Stimulated activated CD8-positive, alpha-beta memory T cell treated with anti-CD3 and anti-CD28 coated beads, Interleukin-7, amount 100 ng/mL, for 1 hour (primary cell): ENCODE measurements at places on chromosomes 6 and 20.

GRCh38 chr6:84853901-84854300, 89.5 kb upstream of the TBX18 start:
- DNase-seq, result no peak

DNA sequence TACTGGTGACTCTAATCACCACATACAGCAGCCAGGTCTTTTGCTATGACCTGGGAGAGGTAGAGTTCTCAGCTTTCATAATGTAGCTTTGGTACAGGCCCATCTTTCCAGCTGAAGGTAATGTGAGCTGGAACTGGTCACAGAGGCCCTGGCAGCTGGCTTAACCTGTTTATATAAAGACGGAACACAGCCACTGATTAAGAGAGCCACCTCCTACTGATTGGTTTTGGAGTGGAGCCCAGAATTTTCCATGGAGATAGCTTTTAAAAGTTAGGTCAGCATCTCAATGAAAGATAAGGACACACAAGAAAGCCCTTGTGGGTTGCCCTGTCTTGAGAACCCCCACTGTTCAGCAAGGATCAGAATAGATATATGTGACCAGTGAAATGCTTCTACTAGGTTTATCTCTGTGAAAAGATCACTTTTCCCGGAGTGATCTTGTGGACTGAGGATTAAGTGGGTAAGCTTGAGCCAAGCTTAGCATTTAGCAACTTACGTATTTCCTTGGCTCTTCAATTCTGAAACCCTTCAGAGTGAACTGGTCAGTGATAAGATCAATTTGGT, 213.7 kb upstream of the CITED2 start:
- DNase-seq, result no peak

GRCh38 chr6:81948861-81949260, 196.4 kb upstream of the TENT5A start:
- DNase-seq, result no peak

GRCh38 chr6:168367285-168367751, 47.7 kb upstream of the DACT2 start:
- DNase-seq, result no peak

DNA sequence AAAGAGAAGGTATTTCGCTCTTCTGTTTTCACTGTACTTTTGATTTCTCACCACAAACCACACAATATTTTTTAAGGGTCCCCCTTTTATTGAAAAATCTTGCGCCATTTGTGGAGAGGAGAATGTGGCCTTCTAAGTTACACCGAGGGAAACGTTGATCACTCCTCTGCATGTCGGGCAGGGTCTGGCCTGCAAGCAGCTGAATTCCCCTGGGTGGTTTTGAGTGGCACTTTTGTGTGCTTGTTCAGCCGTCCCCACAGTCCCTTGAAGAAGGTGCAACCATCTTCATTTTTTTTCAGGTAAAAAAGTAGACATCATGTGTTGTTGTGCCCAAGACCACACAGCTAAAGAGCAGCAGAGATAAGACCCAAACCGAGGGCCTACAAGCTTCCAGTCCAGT, 6.1 kb downstream of the GPR31 start:
- no peak for DNase-seq

DNA sequence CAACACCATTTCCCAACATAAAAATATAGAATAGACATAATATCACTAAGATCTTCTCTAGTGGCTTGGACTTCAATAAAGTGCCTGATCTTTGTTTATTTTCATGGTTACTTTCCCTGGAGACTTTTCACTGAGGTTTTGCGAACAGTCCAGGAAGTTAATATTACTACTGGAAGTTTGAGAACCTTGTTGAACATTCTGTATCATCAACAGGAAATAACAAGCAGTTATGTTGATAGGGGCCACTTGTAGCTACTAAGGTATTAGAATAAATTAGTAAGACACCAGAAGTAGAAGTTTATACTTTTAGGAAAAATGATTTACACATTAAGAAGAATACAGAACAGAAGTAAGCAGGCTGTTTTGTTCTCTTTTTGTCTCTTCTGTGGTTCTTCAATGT, 180.2 kb downstream of the TFAP2B start:
- no peak for DNase-seq

DNA sequence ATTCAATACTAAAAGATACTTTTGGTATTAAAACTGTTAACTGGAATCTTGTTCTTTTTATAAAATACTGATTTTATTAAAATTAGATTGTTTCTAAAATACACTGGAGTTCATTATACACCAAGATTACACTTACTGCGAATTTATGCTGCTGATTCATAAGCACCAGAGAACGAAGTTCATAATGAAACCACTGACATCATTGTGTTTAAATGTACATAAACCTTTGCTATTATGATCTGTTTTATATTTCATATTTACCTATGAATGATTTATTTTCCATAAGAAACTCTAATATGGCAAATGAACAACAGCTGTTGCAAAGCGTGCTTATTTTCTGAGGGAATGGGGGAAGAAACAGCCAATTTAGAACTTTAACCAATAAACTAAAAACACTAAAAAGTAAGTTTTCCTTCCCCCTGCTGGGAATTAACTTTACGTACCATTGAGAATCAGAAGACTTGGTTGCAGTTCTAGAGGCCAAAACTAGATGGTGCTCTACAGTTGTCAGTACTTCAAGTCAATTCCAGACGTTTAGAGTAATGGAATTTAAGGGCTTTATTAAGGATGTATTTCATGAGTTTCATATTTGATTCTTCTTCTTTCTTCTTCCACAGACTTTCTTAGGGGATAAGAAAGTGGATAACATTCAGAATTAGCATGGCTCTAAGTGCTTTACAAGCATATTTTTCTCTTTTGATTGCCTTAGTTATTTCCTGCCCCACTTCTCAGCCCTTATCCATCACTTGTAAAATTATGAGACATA, 30.8 kb upstream of the COL19A1 start:
- no peak for DNase-seq

DNA sequence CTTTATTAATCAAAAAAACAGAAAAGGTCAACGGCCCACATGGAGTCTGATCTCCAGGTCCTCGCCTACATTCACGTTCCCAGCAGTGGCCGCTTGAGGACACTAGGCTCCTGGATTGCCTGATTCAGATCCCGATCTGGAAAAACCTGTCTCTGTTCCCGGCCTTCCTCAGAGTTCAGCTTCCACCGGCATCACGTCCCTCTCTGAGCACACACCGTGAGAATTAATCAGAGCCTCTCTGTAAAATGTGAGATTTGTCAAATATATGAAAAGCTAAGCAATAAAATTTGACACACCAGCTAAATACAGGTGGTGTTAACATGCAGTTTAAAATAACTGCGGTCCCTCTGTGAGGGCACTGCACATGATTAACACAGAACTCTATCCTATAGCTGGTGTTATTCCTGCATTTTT, 122.8 kb upstream of the COL21A1 start:
- DNase-seq, result no peak

DNA sequence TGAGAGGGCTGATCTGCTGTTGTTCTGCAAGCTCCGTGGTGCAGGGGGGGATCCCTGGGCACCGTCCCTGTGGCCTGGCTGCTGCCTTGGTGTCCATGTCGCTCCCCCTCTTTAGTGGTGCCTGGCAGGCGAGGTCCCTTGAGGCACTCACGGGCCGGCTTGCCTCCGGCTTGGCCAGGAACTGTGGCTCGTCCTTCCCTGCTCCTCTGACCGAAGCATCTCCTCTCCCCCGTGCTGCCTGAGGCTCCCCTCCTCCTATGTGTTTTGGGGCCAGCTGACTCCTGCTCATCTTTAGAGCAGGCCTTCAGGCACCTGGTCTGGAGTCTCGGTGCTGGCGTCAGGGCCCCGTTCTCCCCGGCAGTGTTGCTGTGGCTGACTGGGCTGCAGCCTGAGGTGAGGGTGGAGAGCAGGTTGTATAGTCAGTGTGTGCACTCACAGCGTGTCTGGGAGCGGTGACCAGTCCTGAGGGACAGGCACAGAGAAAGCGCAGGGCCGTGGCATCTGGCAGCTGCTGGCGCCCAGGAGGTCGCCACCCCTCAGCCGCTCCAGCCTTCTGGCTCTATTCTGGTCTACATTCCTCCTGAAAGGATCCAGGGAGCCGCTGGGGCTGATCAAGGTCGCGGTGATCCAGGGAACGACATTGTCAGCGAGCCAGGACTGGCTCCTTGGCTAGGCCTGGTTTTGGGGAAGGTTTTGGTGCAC, 43.7 kb downstream of the PYGB start:
- DNase-seq, result no peak

DNA sequence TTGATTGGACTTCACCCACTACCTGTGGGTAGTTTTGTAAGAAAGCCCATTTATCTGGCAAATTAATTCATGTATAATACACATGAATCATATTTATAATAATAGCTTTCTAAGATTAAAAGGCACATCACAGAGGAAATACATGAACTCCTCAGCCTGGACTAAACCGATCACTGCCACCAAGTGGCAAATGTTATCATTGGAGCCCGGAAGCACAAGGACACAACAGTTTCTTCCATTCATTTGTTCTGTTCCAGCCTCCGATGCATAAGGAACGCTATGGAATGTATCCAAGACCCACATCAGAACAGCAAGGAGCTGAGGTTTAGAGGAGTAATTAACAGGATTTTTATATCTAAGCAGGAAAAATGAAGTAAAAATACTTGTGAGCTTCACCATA, 13.9 kb upstream of the IPCEF1 start:
- no peak for DNase-seq

- no peak for DNase-seq
These were observed 427.3 kb upstream of the FLRT3 start for GRCh38 chr20:14764511-14765369.

- DNase-seq, result no peak
These were observed 192.4 kb downstream of the BMP2 start for GRCh38 chr20:6959900-6960312.

DNA sequence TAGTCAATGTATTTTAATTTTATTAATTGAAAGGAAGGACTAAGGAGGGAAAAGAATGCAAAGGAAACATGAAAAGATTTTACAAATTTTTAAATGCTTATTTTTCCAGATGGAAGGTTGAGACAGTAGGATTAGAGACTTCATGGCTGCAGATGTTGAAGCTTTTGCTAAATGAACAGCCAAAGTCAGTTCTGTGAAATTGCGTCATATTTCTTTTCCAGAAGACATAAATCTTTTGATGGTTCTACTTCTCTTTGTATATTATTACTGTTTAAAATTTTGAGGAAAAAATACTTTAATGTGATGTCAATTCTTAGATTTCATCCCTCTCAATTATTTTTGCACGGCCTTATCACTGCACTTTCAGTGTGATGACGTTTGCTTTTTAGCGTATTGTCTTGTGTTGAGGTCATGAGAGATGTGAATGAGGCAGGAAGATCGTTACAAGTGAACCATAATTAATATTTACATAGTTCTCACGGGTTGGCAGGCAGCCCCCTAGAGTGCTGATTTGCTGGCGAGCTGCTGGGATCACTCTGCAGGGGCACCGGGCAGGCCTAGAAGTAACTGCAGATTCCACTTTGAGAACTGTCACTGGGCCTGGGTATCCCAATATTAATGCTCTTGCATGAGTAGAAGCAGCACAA, 158.1 kb downstream of the TBXT start:
- DNase-seq, result no peak

DNA sequence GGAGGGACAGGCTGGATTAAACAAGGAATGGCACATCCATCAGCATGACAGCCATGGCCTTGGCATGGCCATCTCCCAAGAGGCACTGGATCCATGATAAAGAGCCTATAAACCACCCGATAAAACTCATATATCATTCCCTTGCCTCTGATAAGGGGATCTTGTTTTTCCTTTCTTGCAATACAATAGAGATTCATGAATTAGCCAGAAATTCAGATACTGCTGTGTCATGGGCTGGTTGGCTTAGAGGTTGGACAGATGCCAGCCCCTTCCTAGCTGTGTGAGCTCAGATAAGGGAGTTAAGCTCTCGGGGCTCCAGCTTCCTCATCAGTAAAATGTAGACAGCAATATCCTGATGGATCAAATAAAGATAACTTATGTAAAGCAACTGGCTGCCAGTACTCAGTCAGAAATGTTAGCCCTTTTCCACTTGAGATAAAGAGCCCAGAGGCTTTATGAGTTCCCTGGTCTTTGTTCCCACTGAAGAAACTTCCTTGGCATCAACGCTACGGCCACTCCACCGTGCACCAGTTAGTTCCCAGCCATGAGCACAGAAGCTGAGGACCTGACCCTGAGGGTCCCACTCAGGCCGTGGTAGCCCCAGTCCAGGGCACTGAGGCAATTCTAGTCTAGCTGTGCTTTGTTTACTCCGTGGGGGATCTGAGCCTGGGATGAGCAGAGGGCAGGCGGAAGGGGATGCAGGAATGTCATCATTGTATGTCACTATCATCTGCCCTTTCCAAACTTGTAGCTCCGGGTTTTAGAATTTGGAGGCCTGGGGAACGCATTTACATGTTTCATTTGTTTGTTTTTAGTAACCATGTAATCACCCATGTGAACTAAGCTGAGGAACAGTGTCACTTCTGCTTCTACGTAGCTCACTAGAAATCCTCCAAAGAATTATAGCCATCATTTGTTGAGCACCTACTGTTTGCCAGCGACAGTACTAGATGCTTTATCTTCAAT, 67.2 kb upstream of the TBC1D7 start:
- DNase-seq, result no peak

GRCh38 chr20:24633521-24633920, 164.1 kb downstream of the SYNDIG1 start:
- DNase-seq, result no peak

GRCh38 chr6:142570221-142570671, 268.4 kb downstream of the ADGRG6 start:
- DNase-seq, result no peak

DNA sequence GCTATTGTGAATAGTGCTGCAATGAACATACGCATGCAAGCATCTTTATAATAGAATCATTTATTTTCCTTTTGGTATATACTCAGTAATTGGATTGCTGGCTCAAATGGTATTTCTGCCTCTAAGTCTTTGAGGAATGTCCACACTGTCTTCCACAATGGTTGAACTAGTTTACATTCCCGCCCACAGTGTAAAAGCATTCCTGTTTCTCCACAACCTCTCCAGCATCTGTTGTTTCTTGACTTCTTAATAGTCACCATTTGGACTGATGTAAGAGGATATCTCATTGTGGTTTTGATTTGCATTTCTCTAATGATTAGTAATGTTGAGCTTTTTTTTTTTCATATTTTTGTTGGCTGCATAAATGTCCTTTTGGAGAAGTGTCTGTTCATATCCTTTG, 208.7 kb downstream of the PHF3 start:
- no peak for DNase-seq

DNA sequence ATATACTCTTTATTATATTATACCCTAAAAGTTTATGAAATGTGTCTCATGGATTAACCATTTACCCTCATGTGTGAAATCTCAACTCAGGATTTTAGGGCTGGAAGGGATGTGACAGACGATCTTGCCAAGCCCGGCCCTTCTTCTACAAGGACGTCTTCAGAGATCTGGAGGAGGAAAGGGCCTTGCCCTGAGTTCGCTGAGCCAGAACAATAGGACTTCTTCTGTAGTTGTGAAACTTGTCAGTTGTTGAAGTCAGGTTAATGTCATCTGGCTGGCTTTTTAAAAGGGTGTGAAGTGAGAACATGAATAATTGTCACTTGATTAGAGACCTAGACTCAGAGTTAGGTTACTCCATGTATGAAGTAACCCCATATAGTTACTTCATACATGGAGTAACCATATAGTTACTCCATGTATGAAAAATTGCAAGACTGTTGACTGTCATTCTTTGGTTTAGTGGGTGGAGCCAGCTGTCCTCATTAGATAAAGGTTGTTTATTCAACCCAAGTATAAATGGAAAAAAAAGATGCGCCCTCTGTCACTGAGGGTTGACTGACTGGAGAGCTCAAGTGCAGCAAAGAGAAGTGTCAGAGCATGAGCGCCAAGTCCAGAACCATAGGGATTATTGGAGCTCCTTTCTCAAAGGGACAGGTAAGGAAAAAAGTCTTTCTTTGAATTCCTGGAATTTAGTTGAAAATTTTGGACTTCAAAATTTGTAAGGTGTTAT, at the start of gene ARG1:
ARG1 (plus strand) TSS at position 541 of the 730 bp plus-strand sequence; CDS start at position 598, 57 bp downstream.
- DNase-seq, result no peak
